ENCODE measurements at places on chromosomes 7 and 10.
A peak's percentile ranks its signal among the peaks of the same experiment; 100 is the strongest.

DNA sequence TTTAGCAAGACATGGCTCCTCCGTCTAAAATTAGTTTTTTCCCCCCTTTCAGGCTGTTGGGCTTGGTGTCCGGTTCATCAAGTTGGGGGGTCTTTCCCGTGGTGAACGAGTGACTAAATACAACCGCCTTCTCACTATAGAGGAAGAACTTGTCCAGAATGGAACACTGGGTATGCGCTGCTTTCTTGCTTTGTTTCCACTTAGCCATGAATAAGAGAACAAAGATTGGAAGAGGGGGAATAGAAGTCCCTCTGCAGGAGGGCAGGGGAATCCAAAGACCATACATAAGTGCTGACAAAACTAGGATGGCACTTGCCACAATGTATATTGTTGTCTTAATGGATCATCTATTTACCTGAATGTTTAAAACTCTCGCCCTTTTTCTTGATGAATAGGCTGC, 30.5 kb downstream of the ENO4 start:
- DNase-seq: no peak

GRCh38 chr7:20561908-20562307, 53.6 kb upstream of the ABCB5 start:
- DNase-seq: no peak

- DNase-seq: no peak
These were observed 10.1 kb downstream of the LANCL2 start for GRCh38 chr7:55375237-55375636.

DNA sequence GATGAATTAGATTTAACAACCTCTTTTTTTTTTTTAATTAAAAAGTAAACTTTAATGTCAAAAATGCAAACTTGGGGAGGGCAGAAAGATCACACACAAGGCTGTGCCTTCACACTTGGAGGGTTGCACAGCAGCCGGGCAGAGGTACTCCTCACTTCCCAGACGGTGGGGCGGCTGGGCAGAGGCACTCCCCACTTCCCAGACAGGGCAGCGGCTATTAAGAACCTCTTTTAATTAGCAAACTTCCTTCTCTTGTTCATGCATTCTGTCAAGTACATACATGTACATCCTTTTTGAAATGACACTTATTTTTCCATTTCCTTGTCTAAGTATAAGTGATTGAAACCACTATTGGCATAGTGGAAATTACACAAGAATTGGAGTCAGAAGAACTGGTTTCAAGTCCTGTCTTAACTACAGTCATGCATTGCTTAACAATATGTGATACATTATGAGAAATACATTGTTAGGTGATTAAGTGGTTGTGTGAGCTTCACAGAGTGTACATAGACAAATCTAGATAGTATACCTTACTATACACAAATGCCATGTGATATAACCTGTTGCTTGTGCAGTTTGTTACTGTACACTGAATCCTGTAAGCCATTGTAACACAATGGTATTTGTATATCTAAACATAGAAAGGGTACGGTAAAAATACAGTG, 26.5 kb downstream of the BTRC start:
- peak; percentile 39 for DNase-seq

DNA sequence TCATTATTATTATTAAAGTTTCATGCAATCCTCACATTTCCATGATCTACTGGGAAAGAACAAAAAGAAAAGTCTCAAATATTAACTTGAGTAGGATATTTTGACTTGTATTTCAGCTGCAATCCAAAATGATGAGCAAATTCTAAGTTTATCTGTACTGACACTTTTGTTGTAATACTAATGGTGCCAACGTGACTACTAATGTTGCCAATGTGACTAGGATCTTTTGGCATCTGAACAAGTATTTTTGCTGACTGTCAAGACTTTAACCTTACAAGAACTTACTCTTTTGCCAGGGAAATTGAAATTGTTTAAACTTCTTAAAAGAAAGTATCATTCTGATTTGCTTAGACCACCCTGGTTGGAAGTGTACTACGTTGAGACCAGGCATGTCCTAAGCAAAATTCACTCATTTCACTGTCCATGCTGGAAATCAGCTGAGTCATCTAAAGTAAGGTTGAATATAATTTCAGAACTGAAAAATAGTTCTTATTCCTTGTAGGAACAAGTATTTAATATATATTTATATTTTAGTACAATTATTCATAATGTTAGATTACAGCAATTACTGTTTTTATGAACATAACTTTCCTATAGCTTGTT, 78.5 kb upstream of the LYZL1 start:
- no peak for DNase-seq

DNA sequence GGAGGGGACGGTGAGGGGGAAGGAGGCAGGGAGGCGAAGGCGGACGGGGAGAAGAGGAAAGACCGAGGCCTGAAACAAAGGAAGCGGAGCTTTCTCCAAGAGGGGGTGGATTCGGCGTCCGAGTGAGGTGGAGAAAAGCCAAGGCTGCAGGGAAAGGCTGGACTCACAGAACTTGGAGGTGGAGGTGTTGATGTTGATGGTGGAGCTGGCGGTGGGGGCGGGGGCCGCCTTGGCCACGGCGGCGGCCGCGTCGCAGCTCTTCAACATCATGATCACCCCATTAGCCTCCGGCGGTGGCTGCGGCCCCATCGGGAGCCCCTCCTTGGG, 578 bp downstream of the CACUL1 start:
- peak; percentile 63 for DNase-seq

DNA sequence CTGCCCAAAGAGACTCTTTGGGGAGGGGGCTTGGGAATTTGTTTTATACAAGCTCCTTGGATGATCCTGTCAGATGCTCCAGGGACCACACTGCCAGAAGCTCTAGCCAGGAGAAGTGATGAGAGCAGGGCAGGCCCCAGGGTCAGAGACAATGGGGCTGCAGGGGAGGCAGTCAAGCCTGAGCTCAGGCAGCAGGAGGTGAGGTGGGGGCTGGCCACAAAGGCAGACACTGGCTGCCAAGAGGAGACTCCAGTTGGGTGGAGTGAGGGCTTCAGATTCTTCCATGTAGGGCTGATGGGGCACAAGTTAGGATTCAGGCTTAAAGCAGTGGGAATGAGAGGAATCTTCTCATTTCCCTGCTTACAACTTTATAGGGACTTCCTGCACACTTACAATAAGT, 35.6 kb upstream of the LOXL4 start:
- DNase-seq: no peak

DNA sequence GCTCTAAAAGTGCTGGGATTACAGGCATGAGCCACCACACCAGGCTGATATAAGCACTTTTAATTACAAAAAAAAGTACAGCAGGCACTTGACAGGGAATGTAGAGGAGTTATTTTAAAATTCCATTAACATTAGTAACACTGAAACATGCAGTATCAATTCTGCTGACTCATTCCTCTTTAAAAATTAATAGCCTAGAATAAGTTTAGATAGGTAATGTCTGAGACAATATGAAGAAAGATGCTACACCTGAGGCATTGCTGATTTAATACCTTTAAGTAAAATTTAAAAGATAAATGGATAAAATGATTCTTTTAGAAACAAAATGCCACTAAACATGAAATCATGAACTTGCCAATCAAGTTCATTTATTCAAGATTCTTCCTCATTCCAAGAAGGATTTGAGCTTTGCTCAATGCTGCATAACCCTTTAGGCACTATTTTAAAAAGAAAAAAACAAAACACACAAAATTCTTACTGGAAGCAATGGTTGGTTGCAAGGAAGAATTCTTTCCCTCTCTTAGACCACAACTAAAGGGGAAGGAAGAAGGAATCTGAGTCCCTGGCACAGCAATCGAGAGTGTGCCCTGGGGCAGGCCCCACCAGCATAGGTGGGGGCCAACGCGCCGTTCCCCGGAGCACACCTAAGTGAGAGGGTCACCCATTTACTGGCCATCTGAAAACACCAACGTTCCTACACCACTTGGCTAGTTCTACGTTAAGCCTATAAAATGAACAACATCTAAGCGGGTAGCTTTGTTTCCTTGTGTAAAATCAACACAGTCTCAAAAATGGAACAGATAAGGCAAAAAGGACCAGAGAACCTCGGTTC, 26.6 kb downstream of the ESYT2 start:
- peak; percentile 59 for DNase-seq

GRCh38 chr7:83053965-83054364, 108.7 kb downstream of the PCLO start:
- no peak for DNase-seq

DNA sequence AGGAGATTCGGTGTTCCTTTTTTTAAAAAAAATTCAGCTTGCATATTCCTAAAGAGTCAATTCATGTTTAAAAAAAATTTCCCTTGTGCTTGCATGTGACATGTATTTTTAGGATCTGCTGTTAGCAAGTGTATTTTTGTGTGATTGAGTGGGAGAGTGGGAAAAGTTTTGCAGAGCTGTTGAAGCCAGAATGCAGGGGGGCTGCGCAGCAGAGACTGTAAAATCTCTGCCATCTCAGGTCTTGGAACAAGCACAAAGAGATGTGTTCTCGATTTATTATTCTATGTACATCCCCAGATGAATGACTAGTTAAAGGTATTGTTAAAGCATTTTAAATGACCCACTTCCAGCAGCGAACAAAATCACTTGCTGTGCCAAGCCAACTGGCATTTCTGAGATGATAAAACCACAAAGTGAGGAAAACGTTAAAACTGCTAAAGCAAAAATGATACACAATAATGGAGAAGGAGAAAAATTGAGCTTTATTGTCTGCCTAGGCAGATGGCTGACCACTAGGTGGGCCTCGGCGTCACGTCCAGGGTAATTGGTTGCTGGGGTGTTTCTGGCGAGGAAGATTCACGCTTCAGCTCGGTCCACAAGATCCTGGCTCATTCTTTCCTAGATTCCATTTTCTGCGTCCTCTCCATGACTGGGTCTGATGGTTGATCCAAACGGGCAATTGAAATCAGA, 67.0 kb upstream of the ATRNL1 start:
- no peak for DNase-seq

DNA sequence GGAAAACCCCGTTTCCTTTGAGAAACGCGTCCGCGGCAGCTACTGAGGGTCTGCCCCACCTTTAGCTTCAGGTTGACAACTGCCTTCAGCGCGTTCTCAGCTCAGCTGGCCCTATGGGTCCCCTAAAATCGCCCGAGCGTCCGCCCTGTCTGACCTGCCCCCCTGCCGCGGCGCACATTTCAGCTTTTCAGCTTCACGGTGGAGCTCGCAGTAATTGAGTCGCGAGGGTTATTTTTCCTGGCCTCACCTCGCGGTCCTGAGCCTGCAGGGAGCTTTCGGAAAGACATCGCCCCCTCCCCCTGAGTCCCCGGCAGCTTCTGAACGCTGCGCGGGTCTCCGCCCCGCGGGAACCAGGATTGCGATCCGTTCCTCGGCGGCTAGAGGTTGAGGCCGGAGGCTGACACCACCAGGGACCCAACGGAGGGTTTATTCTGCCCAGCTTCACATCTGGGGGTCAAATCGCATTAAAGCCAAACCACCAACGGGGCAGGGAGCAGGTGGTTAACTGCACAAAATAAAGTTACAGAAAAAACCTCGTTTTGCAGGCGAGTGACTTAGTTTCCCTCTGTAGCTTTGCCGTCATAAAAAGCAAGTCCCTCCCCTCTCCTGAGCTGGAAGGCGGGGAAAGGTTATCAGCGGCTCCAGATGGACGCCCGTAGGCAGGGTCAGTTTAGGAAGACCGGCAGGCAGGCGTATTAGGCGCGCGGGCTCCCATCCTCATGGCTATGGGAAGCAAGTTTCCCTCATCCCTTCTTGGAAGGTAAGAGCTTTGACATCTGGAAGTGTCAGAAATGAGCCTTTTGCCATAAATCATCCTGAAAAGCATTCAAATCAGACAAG, 11.0 kb downstream of the TWIST1 start:
- DNase-seq: peak; percentile 64

- no peak for DNase-seq
These were observed 7.3 kb upstream of the MAFK start for GRCh38 chr7:1523208-1523607.

DNA sequence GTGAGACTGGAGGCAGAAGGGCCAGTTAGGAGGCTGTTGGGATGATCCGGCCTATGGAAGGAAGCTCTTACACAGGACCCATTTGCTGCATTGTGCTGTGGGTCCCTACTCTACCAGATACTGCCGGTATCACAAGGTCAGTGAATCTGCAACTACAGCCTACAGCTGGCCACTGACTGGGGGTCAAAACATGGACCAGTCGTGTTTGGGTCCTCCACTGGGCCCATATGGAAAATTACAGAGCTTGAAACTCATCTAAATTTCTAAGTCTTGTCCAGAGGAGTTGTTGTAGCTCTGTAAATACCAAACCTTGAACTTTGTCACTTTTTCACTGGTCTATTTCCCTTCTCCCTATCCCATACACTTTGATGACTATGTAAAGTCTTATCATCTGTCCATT, 5.6 kb upstream of the NUP205 start:
- DNase-seq: no peak

DNA sequence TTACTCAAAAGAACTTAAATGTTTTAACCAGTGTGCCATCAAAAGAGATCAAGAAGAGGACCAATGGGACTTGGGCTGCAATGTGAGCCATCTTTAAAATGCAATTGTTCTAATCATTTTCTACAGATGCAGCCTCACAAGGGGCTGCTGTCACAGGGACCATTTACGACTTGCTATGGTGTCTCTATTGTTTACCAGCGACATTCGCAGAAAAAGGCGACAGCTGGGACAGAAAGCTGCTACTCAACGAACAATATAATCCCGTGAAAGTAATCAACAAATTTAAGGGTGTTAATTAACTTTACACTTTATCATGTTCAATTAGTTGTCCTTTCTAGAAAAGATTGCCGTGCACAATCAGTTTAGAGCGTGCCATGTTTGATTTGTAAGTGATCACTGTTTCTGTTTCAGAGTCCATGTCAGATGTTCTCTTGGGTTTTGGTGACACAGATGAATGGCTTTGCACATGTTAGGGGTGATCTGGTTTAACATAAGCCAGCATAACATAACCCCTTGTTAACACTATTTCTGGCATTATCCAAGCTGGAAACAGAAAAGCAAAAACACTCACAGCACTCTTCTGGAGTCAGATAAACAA, 110.8 kb downstream of the HIBADH start:
- DNase-seq: no peak

GRCh38 chr10:44696496-44696895, 214.6 kb upstream of the TMEM72 start:
- DNase-seq: peak; percentile 91

GRCh38 chr7:75889223-75889825, 10.5 kb downstream of the RHBDD2 start:
- no peak for DNase-seq

- no peak for DNase-seq
These were observed 179.5 kb upstream of the ITGB1 start for GRCh38 chr10:33137356-33138005.

DNA sequence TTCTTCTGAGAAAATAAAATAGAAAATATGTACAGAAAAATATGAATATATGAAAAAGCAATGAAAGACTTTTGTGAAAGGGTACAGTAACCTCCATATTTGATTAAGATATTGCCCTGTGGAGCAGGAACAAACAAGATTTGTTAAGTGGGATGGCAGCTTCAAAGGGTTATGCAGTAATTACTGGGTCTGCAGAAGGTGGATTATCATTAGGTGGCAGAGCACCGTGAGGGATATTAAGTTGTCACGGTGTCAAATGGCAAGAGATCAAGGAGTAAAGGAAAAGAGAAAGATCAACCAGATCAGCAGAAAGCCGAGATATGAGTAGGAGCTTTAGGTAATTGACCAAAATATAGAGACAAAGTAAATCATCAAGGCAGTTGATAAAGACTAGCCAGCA, 44.1 kb downstream of the DGKB start:
- no peak for DNase-seq

- no peak for DNase-seq
These were observed 12.6 kb downstream of the MYPN start for GRCh38 chr10:68121852-68122251.

GRCh38 chr7:1912593-1913465, 242.8 kb downstream of the ELFN1 start:
- DNase-seq: no peak

- DNase-seq: no peak
These were observed 32.9 kb downstream of the GPER1 start for GRCh38 chr7:1120791-1121190.

Measured in GM23248 (cell line).